Kidney glomerular epithelial cell (primary cell): ENCODE measurements at places on chromosomes 13 and 19.

DNA sequence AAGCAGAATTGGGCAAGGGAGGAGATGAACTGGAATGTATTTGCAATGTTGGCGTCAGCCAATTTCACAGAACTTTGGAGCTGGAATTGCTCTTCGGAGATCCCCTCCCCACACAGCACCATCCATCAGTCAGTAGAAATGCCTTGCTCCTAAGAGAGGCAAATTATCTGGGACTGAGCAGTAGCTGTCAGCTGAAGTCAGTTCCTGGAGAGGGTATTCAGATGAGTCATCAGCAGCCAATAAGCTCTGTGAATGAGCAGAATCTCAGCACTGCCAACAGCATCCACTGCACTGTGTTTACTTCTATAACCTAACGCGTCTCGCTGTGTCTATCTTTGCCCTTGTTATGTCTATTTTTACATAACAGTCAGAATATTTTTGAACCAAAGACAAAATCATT, 213.7 kb downstream of the SLITRK5 start:
- peak; percentile 36 for DNase-seq

- peak; percentile 75 for DNase-seq
These were observed 442.3 kb downstream of the FGF9 start for GRCh38 chr13:22112956-22113745.

DNA sequence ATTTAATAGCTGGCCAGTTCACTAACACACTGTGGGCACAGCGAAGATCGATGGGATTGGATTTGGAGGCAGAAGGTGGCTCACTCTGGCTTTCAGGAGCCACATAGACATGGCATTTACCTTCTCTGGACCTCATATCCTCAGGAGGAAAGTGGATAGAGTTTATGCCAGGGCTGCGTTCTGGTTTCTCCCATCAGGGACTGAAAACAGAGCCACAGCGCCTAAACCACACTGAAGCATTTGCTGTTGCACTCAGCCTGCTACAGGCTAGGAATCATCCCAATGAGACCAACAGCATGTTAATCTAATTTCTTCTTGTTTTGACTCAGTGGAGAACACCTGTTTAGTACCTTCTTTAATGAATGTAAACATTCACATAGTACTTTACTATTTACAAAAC, 1.6 kb downstream of the CYSLTR2 start:
- no peak for DNase-seq

DNA sequence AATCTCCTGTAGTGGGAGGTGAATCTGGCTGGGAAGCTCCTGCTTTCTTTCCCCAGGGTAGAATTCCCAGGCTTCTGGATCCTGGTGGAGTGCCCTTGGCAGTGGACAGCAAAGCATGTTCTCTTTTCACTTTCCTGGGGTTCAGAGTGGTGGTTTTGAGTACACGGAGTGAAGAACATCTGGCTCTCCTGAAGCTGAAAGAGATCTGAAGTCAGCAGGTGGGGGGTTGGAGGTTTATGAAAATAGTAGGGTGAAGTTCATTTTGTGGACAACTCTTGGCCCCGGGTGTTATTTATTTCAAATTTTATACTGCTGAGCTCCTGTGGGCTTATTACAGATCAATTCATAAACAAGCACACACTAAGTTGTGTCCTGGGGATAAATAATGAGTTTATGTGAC, 497.3 kb downstream of the KLF5 start:
- DNase-seq: no peak

- no peak for DNase-seq
These were observed 16.9 kb upstream of the ZNF254 start for GRCh38 chr19:24069905-24070657.
